Endothelial cell of umbilical vein (primary cell): ENCODE measurements at places on chromosomes 2 and 18. TPM values are rescaled to one million over a fixed set of nuclear protein-coding genes. Genes with fewer than 3 reads are reported as not detected.

The EML6 gene
- 1.3 and 2.1 TPM in 2 replicates for total RNA-seq

The REG1B gene
- not detected in 2 replicates for total RNA-seq

The COPS7B gene
- 42.4 and 50.3 TPM in 2 replicates for total RNA-seq

The TRIM54 gene
- total RNA-seq, result 0.42 and 0.51 TPM in 2 replicates
